ENCODE measurements at places on chromosomes 3 and 15.

- DNase-seq: peak; percentile 45
Measured at GRCh38 chr3:177201700-177202397, 4.6 kb upstream of the TBL1XR1 start.

GRCh38 chr15:57041416-57041815 lies 123.0 kb downstream of the TCF12 start:
- no peak for DNase-seq

DNA sequence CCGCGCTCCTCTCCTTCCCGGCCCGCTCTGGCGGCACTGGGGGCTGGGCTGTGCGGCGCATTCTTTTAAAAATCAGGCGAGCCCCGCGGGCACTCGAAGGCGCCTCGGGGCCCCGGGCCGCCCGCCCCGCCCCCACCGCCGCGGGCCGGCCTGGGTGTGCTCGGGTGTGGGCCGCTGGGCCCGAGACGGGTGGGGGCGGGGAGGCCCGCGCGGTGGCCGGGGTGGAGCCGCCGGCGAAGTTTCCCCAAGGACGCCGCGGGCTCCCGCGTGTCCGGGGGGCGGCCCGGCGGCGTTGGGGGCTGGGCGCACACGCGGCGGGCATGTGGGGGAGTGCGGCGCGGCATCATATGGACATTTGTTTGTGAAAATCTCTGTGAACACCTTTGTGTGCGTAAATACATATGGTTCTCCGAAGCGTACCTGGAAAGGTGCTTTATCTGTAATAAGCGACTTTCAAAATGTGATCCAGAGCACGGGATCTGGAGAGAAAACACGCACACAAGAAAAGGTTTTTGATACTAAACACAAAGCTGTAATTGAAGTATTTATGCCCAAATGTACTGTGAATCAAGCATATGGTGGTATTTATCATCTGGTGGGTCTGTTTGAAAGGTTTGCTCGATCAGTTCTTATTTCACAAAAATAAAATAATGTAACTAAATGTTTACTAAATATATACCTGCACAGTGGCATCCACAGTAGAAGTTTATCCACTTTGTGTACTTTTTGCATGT lies 612 bp upstream of the TBL1XR1 start:
- peak; percentile 48 for DNase-seq

DNA sequence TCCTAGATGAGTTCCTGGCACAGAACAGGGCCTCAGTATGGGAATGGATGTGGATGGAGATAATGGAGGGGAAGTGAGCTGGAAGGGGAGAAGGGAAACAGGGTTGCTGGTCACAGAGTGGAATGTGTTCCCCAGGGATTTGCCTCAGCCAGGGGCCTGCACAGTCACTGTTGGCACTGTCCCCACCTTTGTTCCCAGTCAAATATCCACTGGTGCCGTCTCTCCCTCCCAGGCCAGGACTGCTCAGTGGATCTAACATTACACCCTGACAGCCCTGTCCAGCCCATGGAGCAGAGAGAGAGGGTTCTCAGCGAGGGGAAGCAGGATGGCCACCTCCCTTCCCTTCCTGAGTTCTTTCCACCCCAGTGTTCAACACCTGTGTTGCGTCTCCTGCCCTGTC lies 1.5 kb upstream of the PPP1R2 start:
- no peak for DNase-seq

DNA sequence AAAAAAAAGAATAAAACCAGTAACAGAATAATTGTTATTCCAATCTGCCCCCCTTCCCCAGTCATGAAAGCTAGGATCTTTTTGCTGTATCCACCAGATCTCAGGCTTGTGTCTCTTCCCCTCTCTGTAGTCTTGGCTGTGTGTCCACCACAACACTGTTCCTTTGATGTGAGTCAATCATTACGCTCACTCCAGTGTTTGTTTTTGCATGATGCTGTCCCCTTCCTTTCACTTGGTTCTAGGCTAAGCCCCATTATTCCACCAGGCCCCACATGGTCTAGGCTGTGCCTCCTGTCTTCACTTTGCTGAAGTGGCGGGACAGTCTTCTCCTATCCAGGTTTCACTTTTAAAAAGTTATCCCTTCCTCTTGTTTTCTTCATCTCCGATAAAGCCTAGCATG lies 13.6 kb downstream of the ACKR2 start:
- no peak for DNase-seq

GRCh38 chr15:70132139-70132538 lies 34.4 kb upstream of the TLE3 start:
- DNase-seq: no peak

DNA sequence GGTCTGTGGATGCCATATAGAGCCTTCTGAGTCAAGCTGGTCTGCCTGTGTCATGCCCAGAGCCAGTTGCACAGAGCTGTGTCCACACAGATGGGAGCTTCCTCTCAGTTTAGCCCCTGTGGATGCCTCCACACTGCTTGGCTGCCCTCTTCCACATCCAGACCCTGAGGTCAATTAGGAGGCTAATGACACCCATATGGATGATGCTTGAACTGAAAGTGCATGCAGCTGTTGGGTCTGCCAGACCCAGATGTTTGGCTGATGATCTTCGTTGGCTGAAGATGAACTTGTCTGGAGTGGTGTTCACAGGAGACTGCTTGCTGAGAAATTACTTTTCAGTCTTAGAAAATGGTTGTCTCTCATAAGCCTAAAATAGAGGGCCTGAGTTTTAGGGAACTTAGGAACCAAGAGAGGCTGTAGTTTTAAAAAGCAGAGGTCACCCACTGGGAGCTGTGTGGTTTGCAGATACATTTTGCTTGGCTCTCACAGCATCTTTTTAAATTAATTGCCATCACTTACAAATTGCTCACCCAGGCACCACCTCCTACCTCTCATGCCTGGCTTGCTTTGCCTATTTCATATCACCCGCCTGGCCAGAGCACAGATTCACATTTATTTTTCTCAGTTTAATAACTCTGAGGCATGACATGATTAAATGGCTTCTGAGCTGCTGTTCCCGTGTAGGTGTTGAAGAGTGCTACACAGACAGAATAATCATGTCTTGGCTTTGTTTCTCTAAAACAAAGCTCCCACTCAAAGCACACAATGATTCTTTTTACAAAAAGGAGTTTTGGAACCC lies 176.1 kb downstream of the MINAR1 start:
- DNase-seq: no peak

DNA sequence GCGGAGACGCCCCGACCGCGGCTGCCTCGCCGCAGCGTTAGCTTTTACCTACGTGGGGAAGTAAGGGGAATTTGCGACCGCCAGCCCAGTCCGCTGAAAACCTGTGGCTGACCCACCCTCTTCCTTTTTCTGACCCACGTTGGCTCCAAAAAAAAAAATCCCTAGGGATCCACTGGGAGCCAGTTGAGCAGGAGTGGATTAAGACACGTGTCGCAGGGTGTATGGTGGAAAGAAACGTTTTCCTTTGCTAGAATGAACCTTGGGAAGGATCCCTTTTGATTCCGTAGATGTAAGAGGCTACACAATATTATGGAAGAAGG lies 575 bp upstream of the PCYT1A start:
- no peak for DNase-seq

DNA sequence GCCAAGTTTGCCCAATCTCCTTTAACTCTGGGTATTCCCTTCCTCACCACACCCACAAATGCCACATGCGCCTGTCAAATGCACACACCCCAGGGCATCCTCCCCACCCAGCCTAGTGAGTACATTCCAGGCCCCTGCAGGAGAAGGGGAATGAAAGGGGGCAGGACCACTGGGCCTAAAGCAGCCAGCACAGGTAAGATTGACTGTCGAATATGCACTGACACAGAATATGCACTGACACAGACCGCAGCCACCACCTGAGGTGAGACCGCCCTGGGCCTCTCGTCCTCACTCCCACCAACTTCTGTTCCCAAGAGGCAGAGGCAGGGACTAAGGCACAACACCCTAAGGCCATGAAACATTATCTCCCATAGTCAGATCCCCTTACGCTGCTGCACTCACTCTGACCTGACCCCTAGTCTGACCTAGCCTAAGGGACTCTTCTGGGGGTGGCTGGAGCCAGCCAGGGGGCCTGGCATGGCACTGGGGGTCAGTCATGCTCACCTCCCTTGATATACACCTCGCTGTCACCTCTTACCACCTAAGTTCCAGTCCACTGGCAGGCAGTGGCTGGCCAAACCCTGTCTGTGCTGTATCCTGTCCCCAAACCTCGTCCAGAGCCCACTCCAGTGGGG lies 10.8 kb downstream of the AP3B2 start:
- no peak for DNase-seq

GRCh38 chr15:33608714-33609113 lies 297.9 kb downstream of the RYR3 start:
- DNase-seq: no peak

- DNase-seq: no peak
Measured at GRCh38 chr3:43727930-43728329, 37.2 kb downstream of the ABHD5 start.

- DNase-seq: no peak
Measured at GRCh38 chr3:54641226-54642014, 286.4 kb downstream of the LRTM1 start.

DNA sequence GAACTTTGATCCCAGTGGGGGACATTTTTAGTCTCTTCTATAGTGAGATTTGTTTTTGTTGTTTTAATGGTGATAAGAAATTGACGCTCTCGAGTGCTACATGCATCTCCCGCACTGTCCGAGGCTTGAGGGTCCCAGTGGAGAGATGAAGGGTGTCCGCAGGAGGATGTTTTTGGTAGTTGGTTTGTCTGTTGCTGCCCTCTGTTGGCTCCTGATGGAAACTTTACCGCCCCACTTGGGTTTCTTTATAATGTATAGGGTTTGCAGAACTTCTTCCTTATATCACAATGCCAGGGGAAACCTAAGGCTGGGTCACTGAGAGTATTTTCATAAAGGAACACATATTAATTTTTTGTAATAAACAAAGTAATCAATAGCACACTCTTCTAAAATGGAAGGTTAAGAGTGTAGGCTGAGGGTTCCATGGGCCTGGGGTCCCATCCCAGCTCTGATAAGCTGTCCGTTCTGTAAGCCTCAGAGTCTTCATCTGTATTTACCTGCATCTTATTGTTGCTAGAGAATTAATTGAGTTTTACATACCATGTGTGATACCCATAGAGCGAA lies 185.3 kb upstream of the FEZF2 start:
- DNase-seq: peak; percentile 13

DNA sequence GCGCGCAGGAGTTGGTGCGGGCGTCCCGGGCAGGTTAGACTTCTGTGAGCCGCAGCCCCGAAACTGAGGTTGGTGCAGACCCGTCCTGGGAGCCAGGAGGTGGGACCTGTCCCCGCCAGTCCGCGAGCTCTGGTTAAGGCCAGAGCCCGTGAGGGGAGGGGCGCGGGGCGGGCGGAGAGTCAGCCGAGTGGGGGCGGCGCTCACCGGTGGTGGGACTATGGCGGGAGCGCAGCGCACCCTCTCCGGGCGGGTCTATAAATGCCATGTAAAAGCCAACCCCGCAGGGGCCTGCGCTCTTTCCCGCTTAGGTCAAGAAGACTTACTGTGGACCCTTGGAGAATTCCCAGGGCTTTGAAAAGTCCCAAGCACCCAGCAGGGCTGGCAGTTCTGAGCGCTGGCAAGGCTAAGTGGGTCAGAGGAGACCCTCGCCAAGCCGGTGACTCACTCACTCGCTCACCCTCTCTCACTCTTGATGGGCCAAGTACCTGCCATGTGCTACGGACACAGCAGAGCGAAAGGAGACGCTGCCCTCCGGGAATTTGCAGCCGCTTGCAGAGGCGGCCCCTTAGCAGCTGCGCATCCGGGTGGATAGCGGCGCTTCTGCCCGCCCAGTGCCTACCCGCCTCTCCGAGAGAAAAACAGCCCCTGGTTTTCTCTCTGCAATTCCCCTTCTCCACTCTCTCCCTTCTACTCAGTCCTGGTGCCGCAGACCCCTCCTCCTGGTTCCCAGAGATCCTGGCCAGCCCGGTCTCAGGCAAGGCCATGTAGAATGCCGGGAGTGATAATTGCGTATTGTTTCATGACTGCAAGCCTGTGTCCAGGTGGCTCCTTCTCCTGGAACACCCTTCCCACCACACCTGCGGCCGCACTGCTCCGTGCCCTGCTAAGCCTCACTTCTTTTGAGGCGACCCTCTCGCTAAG lies at the start of gene ALDH1L1:
ALDH1L1 (minus strand) TSS at position 110 of the 921 bp plus-strand sequence. CDS start 19,607 bp downstream, outside the sequence.
- DNase-seq: no peak

GRCh38 chr3:37197810-37198371 lies 23.5 kb upstream of the LRRFIP2 start:
- no peak for DNase-seq

GRCh38 chr3:141498598-141499223 lies 11.9 kb downstream of the RASA2 start:
- DNase-seq: no peak

- no peak for DNase-seq
Measured at GRCh38 chr3:100089812-100090668, 24.3 kb downstream of the FILIP1L start.

- DNase-seq: peak; percentile 35
Measured at GRCh38 chr3:32240159-32240545, 1.7 kb downstream of the CMTM8 start.

DNA sequence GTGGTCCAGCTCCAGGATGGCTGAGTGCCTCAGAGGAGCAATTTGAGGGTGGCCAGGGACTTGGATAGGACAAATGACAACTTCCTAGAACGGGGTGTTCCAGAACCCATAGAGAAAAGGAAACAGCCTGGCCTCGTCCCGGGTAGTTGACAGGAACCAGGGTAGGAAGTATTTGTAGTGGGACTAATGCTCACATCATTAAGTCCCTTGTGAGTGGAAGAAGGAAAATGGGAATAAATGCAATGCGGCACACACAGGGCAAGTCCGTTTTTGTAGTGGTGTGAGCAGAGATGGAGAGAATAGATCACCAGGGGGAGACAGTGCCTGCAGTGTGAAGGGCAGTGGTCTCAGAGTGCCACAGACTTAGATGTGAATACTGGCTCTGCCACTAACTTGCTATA lies 19.6 kb downstream of the TIMP4 start:
- no peak for DNase-seq

- DNase-seq: peak; percentile 8
Measured at GRCh38 chr3:136109499-136109898, 86.6 kb downstream of the MSL2 start.

- no peak for DNase-seq
Measured at GRCh38 chr3:42800251-42800650, 4.0 kb downstream of the HIGD1A start.

DNA sequence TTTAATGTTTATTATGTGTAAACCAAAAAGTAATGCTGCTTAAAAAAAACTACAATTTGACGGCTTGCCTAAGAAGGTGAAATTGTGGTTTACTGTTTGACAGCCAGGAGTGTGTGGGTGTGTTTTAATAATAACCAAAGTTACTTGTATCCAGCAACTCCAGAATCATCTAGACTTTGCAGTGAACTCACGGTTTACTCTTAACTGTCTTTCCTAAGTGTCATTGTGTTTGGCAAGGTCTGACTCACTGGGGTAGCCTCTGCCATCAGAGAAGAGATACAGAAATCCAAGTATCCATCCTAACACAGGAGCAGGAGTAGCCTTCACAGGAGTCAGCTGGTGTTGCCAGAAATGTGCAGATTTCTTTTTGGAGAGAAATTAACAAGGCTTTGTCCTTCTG lies 151.1 kb downstream of the CTNNB1 start:
- DNase-seq: no peak

DNA sequence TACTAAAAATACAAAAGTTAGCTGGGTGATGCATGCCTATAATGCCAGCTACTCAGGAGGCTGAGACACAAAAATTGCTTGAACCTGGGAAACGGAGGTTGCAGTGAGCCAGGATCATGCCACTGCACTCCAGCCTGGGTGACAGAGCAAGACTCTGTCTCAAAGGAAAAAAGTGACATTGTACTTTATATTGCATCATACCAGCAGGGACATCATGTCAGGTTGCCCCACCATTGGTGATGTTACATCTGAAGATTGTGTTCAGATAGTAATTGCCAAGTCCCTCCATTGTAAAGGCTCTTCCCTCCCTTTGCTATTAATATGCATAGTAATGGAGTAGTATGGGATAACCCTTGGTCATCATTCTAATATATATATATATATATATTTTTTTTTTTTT lies 44.8 kb downstream of the FOXL2 start:
- no peak for DNase-seq

Measured in GM12891 (cell line).